Bone marrow (tissue), 2 donors: ENCODE measurements at places on chromosomes 3 and 15.

DNA sequence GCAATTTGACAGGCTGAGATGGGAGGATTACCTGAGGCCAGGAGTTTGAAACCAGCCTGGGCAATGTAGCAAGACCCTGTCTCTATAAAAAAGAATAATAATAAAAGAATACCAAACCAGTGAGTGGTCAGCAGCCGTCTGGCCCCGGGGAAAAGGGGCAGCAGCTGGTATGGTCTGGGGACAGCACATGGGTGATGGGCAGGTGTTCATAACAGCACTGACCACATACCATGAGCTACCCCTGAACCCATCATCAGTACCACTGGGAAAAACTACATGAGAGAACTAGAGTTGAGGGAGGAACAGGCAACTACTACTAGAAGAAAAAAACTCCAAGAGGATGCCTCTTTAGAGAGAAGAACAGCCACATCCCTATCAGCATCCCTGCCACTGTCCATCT is 40.7 kb downstream of the ARHGEF3 start:
- DNase-seq, result no peak

- no peak for DNase-seq
These were observed 13.2 kb upstream of the PODXL2 start for GRCh38 chr3:127615631-127616305.

- DNase-seq, result no peak
These were observed 449.0 kb downstream of the NAALADL2 start for GRCh38 chr3:175308097-175308496.

- DNase-seq, result no peak
These were observed 65.8 kb upstream of the CACNA2D3 start for GRCh38 chr3:54056521-54056920.

DNA sequence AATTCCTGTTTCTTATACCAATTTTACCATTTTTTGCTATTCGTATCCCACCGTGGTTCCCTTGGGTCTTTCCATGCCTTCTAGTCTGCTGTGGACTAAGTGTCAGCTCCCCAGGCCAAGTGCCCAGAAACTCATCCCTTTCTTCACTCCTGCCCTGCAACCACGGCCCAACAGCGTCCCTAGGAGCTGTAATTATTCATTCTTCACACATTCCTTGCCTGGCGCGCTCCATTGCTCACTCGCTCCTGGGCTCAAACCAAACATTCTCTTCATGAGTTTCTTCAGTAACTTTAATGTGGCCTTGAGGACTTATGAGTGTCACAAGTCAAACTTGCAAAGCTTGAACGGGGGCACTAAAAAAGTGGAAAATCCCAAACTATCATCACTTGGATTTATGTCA is 15.7 kb downstream of the GABRB3 start:
- no peak for DNase-seq

- DNase-seq, result no peak
These were observed 576.1 kb downstream of the OTOL1 start for GRCh38 chr3:162072656-162073164.

- DNase-seq, result no peak
These were observed 18.6 kb upstream of the AADAC start for GRCh38 chr3:151795276-151795675.

- no peak for DNase-seq
These were observed 66.4 kb downstream of the LMCD1 start for GRCh38 chr3:8567784-8568575.

DNA sequence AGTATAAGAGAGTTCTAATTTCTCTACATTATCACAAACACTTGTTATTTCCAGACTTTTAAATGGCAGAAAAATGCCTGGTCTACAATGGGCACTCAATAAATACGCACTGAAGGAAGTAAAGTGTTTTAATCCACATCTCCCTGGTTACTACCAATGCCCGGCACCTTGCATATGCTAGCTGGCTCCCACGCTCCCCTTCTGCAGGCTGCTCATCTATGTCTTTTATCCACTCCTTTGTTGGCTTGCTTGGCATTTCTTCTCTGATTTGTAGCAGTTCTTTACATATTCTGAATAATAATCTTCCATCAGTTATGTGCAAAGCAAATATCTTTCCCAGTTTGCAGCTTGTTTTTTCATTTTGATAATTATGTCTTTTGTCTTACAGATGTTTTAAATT is 74.6 kb upstream of the PRR23E start:
- no peak for DNase-seq

DNA sequence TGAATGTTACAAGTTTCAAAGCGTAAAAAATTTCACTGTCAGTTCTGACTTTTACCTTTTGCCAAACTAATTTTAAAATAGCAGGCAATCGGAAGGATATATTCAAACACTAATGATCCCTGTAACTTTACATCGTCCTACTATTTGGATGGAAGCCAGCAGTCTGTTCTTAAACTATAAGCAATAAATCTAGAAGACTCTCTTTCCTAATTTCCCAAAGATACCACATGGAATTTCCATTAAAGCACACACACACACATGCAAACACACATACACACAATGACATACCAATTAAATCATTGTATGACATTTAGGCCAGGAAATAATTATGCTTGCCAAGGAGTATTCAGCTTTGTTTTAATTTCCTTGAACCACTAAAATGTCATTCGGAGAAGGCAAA is 32.0 kb downstream of the IL17RD start:
- no peak for DNase-seq

GRCh38 chr3:69866988-69867720 is 127.9 kb downstream of the MITF start:
- no peak for DNase-seq

DNA sequence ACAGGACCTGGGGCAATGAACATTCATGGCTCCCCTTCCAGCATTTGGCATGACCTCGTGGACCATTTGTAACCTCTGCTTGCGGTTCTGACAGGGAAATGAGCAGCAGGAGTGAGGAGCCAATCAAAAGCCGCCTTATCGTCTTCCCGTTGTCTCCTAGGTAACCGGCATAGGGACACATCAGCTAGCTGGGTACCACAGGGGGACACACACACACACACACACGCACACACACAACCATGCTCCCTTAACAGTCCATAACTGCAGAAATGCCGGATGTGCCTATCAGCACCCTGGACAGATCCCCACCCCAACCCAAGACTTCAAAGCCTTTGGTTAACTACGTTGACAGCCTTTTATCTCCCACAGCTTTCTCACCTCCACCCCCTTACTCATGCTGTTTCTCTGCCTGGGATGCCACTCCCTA is 53.4 kb upstream of the CCDC174 start:
- DNase-seq, result no peak

DNA sequence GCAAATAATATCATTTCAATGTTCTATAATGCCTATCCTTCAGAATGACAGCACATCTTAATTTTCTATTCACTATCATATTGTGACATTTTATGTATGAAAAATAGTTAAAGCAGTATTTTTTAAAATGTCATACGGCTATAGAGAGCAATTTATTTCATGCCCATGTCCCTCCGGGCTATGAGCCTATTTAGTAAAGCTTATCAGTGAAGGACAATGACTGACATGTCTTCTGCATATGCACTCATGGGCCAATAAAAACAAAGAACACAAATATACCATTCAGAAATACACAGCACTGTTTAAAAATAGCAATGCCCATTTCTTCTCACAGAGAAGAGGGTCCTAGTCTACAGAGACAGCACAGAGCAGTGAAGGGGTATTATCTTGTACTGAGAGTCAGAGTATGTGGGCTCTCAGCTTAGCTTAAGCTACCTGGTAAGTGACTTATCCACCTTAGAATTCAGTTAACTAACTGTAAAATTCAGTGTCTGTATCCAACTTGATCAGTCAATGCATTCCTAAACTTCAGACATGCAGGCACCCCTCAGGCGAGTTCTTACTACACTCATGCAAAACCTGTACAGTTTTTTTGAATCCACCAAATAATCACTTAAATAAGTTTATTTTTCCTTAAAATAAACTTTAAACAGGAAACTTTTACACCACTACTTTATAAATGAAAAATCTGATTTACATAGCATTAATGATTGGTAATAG is 9.0 kb downstream of the GOLIM4 start:
- no peak for DNase-seq

DNA sequence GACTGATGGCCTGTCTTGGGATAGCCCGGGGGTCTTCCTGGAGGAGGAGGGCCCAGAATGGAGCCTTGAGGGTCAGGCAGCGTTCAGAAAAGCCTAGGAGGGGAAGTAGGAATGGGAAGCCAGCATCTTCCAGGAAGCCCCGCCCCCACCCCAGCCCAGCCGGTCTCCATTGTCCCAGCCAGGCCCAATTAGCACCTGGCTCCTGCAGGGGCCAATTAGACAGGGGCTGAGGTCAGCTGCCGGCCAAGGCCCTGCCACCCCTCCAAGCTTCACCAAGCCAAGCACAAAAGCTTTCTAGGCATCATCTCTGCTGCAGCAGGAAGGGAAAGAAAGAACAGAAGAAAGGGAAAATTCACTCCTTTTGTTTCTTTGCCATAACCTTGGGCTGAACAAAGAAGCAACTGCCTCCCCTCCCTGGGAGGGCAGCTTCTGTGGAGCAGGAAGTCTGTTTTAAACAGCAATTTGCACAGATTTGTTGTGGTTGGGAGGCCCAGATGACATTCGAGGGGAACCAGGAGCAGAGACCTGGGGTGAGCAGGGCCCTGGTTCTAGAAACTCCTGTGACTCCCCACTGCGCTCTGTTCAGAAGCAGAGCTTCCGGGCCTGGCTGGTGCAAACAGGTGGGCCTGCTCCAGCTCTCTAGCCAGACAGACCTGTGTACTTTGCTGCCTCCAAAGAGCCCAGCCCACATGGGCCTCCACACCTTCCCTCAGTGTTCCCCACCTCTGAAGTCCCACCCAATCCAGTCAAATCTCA is 47.7 kb downstream of the CYP11A1 start:
- DNase-seq, result no peak

- DNase-seq, result no peak
These were observed 296.8 kb upstream of the TPM1 start for GRCh38 chr15:62745621-62746225.

DNA sequence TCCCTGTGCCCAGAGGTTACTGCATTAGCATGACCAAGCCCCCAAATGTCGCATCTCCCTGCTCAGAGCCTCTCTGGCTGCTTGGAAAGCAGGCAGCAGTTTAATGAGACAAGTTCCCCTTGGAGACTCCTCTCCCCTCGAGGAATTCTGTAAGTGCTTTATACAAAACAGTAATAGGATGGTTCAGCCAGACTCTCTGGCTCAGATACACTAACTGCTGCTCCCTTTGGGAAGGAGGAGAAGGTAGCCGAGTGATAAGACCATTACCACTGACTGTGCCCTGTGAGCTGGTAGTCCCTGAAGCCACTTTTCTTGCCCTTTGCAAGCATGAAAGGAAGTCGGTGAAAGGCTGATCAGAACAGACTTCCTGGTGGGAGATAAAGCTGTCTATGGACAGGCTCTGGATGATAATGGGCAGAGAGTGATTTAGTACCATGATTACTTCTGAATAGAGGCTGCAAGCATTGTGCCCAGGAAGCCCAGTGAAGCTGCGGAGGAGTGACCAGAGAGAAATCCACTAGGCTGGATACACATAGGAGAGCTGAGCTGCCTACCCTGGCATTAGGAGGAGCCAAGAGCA is 100.8 kb downstream of the SEMA6D start:
- no peak for DNase-seq

DNA sequence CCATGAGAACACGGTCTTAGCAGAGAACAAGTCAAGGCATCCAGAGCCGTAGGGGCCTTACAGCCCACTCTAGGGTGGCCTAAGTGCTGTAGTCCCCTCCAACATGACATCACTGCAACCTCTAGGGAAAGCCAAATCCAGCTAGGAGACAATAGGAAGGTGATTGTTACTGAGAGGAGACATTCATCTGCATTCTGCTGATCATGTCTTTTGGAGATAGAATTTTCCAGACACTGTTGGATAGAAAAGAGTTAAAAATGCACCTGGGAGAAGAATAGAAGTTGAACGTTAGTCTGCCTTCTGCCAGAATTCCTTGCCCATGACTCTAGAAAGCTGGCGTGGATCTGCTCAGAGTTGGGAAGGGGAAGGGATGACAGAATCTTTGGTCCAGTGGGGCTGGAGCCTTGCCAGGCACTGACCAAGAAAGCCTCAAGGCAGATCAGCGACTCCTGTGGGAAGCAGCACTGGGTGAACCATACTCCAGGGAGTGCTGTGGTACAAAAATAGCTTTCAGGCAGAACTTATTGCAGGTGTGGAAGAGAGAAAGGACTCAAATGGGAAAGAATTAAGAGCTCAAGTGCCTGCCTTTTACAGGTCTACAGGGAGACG is 44.8 kb upstream of the RAF1 start:
- DNase-seq, result no peak

GRCh38 chr3:94028093-94028837 is at the start of gene STX19:
STX19 (minus strand) TSS chr3:94028597; CDS start chr3:94015269, 13,328 bp downstream.
- DNase-seq, result no peak

- DNase-seq, result no peak
These were observed 66.8 kb upstream of the RASGRP1 start for GRCh38 chr15:38631119-38632075.

DNA sequence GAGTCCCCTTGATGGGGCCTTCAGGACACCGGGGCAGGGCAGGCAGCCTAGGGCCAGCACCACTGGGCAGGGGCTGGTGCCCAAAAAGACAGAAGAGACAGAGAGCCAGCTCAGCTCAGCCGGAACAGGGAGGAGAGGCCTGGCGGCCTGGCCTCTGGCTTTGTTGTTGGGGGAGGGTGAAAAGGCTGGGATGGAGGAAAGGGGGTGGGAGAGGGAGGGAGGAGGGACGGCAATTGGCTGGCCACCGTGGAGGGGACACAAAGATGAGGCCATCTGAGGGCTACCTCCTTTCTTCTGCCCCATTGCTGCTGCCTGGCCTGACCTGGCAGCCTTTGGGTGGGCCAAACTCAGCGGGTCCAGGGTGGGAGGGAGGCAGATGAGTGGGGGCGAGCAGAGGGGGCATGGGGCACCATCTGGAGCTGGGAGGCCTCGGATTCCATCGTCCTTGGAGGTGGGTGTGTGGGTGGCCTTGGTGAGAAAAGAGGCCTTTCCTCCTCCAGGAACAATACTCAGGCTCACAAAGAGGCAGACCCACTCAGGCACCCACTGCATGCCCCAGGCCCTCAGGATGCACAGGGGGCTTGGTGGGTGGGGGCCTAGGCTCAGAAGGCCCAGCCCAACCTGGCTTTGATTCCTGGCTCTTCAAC is 9.3 kb downstream of the EFCC1 start:
- no peak for DNase-seq

GRCh38 chr3:186094696-186095425 is 14.0 kb downstream of the ETV5 start:
- no peak for DNase-seq

DNA sequence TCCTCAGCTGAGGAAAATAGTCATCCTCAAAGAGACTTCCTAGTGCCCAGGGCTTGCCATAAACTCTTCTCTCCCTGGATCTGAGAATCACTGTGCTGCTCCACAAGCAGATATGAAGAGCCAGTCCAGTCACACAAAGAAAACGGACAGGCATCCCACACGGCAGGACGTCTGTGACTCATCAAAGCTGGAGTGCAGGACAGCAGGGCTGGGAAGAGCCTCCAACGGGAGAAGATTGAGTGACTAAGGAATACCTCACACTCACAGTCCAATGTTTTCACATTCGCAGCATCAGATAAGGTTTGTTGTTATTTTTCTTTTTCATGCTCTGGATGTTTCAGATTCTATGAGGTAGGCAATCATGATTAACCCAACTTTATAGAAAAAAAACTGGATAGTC is 57.8 kb downstream of the NEK10 start:
- DNase-seq, result no peak

- DNase-seq, result no peak
These were observed 39.8 kb downstream of the CGGBP1 start for GRCh38 chr3:88019024-88019423.

- no peak for DNase-seq
These were observed 217.3 kb downstream of the SUCLG2 start for GRCh38 chr3:67437090-67437489.
